HL-60 (cell line): ENCODE measurements at places on chromosomes 2 and 18.

GRCh38 chr2:19659024-19659792 lies 242.6 kb downstream of the TTC32 start:
- no peak for DNase-seq

- DNase-seq, result no peak
Observed at GRCh38 chr18:30245766-30246455, 796.6 kb downstream of the DSC3 start.

DNA sequence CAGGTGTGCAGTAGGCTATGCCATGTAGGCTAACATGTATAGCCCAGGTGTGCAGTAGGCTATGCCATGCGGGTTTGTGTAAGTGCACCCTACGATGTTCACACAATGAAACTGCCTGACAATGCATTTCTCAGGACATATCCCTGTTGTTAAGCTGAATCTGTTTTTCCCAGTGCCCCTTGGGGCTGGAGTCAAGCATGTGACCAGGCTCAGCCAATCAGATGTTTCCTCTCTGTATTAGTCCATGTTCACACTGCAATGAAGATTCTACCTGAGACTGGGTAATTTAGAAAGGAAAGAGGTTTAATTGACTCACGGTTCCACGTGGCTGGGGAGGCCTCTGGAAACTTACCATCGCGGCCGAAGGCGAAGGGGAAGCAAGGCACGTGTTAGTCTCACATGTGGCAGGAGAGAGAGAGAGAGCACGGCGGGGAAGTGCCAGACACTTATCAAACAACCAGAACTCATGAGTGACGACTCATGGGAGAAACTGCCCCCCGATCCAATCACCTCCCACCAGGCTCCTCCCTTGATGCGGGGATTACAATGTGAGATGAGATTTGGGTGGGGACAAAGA lies 24.2 kb downstream of the ITM2C start:
- DNase-seq, result no peak

GRCh38 chr2:163132850-163133249 lies 294.3 kb upstream of the KCNH7 start:
- no peak for DNase-seq

GRCh38 chr18:31185186-31185950 lies 22.7 kb upstream of the DSC1 start:
- DNase-seq, result no peak

DNA sequence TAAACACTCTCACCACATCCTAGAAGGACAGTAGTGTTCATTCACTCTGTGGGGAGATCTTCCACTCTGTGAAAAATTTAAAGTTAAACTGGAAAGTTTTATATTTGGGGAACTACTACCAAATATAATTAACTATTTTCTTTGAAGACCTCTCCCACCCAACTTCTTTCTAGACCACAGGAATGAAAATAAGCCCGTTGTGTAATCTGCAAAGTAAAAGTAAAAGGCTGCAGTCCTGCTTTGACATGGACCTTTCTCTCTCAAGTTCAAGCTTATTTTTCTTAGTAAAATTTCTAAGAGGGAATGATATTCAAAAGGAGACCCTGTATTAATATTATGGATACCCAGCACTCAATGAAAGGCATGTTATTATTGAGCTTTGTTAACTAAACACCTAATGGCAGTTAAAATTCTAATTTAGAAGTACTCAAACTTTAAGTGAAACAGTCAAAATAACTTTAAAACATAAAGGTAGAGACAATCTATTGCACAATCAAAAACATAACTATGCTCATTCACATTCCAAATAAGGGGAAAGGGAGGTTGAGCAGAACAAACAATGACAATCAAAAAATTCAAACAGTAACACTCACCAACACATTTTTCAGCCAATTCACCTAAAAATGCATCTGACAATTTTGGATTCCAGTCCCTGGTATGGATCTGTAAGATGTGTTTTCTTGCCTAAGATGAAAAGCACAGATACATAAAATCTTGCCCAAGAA lies 98.5 kb downstream of the ATAD2B start:
- no peak for DNase-seq

DNA sequence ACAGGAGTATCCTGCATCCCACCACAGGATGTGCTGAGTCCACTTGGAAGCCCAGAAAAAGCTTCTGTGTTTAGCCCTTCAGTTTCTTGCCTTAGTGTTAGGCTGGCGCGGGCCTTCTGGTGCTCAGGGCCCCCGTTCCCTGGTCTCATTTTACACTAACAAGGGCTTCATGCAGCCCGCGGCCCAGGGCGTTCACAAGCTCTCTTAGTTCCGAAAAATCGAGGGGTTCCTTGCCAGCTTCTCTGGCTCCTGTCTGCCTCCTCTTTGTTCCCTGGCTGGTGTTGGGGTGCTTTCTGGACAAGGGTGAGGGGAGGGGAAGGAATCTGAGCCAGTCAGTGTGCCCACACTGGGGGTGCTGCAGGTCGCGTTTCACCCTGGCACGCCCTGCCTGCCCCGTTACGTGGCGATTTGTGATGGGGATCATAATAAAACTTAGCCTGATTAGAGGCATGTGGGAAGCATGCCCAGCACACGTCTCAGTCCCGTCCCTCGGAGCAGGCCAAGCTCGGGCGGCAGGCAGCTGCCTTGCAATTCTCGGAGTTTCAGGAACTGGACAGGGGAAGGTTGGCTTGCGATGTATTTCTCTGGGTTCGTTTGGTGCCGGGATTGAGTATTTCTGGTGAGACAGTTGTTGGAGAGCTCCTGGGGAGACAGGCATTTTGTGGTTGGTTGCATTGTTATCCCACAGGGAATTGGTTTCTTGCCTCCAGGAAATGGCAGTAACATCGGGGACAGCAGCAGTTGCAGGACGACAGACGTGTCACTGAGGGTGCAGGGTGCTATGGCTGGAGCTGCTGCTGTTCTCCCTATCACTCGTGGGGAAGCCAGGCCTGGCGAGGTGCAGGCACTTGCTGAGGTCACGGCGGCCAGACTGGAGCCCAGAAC lies 22.9 kb downstream of the SH3BP4 start:
- no peak for DNase-seq

DNA sequence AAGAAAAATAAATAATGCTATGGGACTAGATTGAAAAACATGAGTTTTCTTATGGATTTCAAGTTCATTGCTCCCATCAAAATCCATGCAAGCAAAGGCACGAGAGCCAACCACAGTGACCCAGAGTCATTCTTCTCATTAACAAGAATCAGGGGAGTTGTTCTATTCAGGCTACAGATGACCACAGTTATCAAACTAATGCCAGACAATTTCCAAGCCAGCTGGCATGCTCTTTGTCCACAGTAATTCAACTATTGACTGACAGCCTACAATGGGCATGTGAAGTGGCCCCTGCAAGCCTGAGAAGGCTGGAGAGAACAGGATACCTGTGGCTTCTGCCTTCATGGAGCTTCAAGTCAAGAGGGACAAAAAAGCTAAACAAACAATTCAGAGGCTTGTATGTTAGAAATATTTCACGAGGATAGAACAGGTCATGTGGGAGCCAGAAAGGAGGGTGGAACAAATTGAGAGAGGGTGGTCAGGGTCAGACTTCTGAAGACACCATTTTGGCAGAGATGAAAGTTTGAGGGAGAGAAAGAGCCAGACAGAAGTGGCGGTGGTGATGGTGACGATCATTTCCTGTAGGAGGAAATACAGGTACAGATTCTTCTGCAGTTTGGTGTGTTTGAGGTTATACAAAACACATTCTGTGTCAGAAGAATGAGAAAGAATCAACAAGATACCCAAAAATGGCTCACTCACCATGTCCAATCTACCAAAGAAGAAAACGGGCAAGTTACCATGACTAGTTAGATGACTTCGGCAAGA lies 732.4 kb downstream of the RNF144A start:
- DNase-seq, result no peak

DNA sequence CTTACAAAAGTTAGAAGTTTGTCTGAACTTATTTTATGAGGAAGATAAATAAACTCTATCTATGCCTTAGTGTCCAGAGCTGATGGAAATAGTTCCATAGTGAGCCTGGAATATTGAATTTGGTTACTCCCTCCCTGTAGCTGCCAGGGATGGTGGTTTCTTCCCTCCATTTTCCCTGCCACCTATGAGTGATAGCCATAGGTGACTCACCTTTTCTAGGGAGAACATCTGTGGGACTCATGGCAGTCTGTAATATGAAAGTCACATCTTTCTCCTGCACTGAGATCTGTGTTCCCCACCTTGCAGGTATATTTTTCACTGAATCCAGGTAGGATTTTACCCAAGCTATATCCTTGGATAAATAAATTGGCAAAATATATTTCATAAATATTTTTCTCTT lies 148.8 kb downstream of the TPGS2 start:
- DNase-seq, result no peak

DNA sequence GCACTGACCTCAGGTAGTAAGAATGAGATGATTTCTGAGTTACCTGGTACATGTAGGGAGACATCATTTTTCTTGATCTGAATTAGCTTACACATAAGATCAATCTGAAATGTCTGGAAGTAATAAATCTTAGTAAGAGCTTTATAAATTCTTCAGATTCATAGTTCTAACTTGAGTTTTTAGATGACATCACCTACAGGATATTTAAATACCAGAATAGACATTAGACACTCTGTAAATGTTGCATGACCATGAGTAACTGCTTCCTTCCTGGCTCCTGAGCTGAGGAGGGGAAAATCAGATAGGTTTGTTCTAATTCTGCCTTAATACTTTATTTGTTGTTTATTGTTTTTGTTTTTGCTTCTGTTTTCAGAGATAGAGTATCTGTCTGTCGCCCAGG lies 181.8 kb downstream of the PHLPP1 start:
- no peak for DNase-seq

DNA sequence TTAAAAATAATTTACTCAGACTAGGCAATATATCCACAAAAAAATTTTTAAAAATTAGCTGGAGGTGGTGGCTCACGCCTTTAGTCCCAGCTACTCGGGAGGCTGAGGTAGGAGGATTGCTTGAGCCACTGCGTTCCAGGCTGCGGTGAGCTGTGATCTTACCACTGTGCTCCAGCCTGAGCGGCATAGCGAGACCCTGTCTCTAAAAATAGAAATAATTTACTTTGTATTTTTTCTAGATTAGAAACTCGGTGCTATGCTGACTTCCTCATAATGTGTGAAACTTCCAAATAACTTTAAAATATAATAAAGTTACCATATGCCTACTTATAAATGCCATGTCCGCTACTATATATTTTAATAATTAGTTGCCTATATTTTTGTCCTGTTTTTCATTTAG lies 6.7 kb downstream of the PPIG start:
- DNase-seq, result no peak

DNA sequence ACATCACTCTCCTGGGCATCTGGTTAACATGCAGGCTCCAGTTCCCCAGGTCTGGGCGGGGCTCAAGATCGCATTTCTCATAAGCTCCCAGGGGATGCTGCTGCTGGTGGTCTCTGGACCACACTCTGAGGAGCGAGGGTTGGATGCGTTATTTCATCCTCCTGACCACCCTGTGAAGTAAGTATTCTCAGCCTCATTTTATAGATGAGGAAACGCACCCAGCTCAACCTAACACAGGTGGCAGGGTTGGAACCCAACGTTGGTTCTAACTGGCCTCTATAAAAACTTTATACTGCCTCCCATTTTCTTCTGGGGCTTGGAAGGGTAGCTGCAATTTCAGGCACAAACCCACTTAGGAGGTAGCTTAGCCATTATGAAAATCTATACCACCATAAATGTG lies 120.5 kb downstream of the FAM210A start:
- DNase-seq, result no peak

DNA sequence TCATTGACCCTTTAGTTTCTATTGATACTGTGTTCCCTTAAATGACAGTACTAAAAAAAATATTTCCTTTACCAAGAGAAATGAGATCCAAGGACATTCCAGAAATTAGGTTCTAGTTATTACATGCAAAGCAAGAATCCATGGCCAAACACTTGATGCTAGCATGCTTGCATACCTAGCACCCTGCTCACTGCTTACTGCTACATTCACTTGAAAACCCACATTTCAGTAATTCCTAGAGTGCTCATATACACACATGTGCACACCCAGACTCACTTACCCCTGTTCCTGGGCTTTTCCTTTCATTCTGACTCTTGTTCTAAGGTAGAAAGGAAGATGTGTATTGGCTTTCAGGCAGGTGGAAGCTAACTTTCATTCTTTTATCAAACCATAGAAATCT lies 395.9 kb downstream of the THSD7B start:
- DNase-seq, result no peak

GRCh38 chr2:9271691-9272090 lies 65.1 kb downstream of the ASAP2 start:
- DNase-seq, result no peak

DNA sequence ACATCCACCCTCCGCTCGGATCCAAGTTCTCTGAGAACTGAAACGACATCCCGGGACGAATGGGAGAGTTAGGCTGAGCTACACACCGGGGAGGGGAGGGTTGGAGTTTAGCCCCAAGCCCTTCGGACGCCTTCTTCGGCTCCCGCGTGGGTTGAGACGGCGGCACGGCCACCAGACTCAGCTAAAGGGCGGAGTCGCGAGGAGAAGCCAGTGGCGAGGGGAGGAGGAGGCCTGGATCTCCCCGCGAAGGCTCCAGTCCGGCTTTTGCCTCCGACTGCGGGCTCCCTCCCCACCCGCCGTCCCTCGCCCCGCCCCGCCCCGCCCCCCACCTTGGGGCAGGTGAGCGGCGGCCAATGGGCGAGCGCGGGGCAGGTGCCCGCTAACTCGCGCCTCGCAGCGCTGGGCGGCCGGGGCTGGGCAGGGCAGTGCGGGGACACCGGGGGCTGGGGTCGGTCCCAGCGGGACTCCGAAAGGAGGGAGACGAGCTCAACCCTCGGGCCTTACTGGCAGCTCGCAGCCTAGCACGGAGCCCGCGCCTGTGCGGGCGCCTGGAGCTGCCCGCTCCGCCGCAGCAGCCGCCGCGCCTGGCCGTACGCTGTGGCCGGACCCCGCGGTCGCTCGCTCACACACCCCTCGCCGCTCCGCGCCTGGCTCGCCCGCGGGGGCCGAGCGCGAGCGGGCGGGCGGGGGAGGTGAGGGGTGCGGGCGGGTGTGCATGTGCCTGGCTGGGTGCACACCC lies at the start of gene EMX1:
Gene EMX1 (plus strand): TSS at position 382 of the 739 bp plus-strand sequence. CDS start 334 bp downstream, at position 716.
- no peak for DNase-seq

- no peak for DNase-seq
Observed at GRCh38 chr2:105328281-105329196, 996 bp downstream of the TGFBRAP1 start.

GRCh38 chr2:167783261-167784083 lies 463.9 kb downstream of the STK39 start:
- DNase-seq, result no peak
